ENCODE measurements at places on chromosomes 13 and 19. TPM values are rescaled to one million over a fixed set of nuclear protein-coding genes. Genes with fewer than 3 reads are reported as not detected.

GRCh38 chr19:45100846-45101252 lies 7.9 kb downstream of the PPP1R37 start:
- no peak for DNase-seq

DNA sequence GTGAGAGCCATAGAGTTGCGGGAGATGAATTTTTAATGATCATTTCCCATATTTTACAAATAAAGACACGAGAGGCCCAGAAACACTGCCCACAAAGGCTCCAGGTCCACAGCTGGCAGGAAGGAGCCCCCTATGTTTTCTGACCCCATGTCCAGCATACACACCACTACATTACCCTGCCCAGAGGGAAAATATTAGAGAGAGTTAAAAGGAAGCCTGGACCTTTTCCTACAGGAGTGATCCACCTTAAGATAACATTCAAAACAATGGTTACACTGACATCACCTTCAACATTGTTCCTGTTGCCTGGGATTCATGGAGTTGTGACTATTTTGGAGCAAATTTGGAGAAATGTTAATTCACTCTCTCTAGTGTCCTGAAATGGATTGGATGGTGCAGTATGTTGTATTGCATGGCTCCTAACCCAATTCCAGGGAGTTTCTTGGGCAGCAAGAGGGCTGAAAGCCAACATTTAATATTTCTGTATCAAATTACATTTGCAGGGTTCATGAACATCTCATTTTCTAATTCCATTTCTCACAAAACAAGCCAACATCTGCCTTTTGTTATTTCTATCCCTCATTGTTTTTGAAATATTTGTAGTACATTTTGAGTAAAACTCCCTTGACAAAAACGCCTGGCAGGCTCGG lies 172.5 kb downstream of the DLEU7 start:
- DNase-seq: no peak

- no peak for DNase-seq
Observed at GRCh38 chr13:99956473-99957349, 14.9 kb downstream of the ZIC5 start.

DNA sequence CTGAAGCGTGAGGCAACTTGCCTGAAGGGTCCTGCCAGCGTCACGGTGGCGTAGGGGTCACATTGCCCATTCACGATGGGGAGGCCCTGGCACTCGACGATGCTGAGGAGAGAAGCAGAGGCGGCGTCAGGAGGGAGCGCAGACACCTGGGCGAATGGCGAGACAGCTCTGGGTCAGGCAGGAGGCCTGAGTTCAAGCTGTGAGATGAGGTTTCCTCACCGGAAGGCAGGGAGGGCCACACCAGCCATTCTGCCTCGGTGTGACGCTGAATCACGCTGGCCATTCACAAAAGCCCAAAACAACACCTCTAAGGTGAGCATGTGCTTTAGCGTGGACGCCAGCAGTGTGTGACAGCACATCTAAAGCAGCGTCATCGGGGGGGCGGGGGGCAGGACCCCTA lies 54.0 kb upstream of the C13orf46 start:
- no peak for DNase-seq

DNA sequence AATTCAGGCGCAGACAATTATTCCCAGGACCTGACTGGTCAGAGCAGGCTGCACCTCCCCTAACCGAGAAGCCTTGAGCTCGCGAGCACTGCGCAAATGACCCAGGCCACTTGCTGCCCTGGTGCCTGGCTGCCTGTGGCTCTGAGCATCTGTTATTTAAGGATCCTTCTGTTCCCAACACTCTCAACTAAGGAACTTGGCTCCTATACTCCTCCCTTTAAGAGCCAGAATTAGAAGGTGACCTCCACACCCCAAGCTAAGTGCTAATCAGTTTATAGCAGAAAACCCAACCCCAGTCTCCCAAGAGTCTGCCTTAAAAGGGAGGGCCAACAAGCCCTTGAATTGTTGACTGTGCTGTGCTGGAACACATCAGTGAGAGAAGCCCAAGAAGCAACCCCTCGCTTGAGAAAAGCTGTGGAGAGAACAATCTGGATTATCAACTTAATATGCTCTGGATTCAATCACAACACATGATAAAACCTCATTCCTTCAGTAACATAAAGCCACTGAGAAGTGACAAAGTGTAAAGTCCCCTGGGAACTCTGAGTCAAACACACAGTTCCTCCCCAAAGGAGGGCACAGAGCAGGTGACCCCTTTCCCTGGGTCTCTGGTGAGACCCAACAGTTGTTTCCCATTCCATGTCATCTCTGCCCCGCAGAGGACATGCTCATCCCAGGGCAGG lies 14.6 kb downstream of the AKAP8L start:
- DNase-seq: no peak

DNA sequence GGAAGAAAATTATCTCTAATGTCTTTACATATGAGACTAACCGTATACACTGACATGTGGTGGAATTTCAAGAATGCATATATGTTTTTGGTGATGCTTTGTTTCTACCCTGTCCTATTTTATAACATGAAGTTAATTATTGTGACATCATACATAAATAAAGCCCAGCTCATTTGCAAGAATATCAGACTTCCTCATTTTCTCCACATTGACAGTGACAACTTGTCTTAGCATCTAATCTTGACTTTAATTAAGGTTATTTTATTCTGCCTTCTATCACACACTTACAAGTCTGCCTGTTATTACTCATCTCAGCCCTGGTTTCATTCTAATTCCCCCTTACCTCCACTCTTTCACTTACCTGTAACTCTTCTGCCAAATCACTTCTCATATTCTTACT lies 140.6 kb upstream of the STARD13 start:
- no peak for DNase-seq

GRCh38 chr13:108980237-108980636 lies 350.8 kb downstream of the MYO16 start:
- no peak for DNase-seq

DNA sequence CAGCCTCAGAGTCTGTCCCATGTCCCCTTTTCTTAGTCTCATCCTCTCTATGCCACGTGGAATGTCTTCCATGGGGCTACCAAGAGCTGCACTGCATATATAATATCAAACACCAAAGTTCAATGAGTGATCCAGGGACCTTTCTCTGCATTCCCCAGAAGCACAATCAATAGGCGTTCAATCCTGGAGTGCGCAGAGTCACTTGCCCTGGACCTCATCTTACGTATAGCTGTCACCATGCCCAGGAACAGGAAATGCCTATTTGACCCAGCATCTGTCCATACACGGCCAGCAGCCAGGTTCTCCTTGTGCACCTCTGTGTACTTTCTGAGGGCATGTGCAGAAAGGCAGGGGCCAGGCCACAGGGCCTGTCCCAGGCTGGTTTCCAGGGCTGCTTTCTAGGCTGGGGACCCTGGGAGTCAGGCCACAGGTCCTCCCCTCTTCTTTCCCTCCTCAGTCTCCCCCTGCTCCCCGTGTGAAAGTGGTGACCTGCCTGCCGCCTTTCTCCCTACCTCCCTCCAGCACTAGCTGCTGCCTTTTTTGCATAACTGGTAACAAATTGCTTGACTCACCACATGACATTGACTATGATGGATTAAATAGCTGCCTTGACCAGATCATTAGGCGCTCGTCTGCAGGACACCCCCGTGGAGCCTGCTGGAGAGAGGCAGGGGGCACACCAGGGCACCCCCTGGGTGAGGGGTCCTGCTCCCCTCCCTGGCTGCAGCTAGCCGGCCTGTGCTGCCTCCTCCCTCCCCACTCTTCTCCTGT lies 222.0 kb downstream of the ZNF536 start:
- no peak for DNase-seq

Gene NKG7
- total RNA-seq: not detected

Gene METTL21C
- total RNA-seq: not detected
